Stimulated activated CD8-positive, alpha-beta memory T cell treated with anti-CD3 and anti-CD28 coated beads, Interleukin-4, amount 100 ng/mL, for 1 hour (primary cell): ENCODE measurements at places on chromosomes 12 and 14.

DNA sequence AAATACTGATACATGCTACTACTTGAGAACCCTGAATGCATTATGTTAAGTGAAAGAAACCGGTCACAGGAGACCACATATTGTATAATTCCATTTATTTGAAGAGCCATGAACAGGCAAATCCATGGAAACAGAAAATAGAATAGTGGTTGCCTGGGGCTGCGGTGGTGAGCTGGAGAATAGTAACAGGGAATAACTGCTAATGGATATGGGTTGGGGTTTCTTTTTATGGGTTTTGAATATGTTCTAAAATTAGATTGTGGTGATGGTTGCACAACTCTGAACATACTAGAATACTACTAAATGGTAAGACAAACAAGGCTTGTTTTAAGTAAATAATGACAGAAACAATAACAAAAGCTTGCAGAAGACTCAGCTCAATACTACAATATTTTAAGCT, 293.0 kb downstream of the BTG1 start:
- DNase-seq, result no peak

DNA sequence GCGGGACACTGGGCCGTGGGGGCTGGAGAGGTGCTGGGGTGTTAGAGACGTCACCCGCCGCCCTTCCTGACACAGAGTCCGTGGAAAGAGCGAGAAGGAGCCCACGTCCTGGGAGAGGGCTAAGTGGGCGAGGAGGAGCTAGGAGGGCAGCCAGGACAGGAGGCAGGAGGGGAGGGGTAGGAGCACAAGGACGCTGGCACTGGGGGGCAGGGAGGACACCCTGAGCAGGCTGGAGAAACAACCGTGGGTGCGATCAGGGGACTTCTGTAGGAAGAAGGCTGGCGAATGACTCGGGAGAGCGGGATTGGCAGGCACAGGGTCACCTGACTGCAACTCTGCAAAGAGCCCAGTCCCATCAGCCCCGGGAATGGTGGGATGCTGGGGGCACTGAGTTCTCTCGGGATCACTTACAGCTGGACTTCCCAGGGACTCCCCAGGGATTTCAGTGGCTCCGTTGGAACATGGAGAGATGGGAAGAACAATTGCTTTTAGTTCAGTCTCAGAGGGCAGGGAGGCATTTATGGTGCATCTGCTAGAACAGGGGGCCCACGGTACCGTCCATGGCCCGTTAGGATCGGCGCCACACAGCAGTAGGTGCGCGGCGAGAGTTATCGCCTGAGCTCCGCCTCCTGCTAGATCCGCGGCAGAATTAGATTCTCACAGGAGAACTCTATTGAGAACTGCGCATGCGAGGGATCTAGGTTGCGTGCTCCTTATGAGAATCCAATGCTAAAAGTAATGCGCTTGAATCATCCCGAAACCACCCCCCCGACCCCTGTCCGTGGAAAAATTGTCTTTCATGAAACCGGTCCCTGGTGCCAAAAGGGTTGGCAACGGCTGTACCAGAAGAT, 24.3 kb downstream of the UBR7 start:
- no peak for DNase-seq

GRCh38 chr14:70622111-70622712, 19.5 kb upstream of the TTC9 start:
- DNase-seq, result no peak

GRCh38 chr12:12693111-12693671, 2.8 kb downstream of the GPR19 start:
- DNase-seq, result no peak

DNA sequence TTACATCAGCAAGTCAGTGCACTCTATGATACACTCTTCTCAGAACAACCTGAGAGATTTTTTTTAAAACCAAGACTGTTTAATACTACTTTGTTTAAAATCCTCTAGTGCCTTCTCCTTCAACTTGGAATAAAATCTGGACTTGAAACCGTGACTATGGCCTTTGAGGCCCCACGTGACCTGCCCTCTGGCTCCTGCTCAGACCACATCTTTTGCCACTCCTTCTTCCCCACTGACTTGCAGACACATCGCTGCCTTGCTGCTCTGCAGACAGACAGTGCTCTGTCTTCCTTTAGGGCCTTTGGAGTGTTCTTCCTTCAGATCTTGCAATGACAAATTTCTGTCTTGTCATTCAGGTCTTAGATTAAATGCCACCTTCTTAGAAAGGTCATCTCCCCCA, 48.5 kb downstream of the TTC8 start:
- DNase-seq, result no peak

- no peak for DNase-seq
These were observed 4.9 kb upstream of the HEBP1 start for GRCh38 chr12:13004986-13005385.

DNA sequence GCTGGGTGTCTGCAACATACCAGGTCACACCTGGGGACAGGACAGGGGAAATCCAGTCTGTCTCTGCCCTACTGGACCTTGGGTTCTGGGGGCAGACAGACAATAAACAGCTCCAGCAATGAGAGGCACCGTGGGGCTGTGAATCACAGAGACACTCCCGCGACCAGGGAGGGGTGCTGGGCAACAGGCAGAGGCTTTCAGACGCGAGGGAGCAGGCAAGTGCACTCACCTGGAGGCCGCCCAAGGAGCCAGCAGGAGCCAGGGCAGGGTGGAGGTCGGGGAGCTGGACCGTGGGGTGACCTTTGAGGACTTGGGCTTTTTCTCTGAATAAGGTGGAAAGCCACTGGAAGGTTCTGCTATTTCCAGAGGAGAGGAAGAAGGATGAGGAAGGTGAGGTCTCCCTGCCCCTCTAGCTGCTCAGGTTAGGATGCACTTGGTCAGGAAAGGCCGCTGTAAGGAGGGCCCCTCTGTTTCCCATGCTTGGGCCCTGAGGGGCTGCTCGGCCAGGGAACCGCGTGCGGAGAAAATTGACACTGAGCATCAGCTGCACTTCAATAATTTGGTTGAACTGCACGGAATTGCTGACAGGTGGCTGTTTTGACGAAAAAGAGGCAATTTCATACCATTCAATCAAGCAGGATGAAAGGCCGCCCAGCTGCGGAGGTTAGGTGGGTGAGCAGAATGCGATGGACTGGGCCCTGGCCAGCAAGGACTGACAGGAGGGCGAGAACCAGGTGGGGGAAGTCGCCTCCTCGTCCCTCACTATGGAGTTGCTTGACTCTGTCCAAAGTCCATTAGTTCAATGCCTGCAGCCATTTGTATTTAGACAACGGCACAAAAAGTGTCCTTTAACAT, 42.2 kb downstream of the JAG2 start:
- no peak for DNase-seq

GRCh38 chr14:31592631-31593030, 31.4 kb downstream of the NUBPL start:
- DNase-seq, result no peak

- DNase-seq, result no peak
These were observed 1.6 kb downstream of the GMPR2 start for GRCh38 chr14:24234095-24235005.

GRCh38 chr12:66956300-66956699, 277.4 kb upstream of the GRIP1 start:
- no peak for DNase-seq

GRCh38 chr14:101364503-101365328, 196.6 kb upstream of the DIO3 start:
- DNase-seq, result no peak

- no peak for DNase-seq
These were observed 63.8 kb downstream of the CDC42BPB start for GRCh38 chr14:102993523-102993922.

- DNase-seq, result no peak
These were observed 277.1 kb downstream of the CPNE8 start for GRCh38 chr12:38628288-38628687.

DNA sequence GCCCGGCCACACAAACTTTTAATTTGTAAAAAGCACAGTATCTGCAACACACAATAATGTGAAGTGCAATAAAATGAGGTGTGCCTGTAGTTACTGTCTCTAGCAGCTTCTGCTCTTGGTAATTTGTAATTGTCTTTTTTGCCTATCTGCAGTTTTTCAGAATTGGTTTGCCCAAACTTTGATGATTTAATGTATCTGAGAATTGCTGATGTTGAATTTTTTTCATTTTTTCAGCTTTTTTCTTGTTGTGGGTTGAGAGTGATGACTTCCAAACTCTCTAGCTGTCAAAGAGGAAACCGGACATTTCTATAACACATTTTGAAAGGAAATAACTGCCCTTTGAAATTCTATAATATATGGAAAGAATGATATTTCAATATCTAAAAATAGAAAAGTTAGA, 236.9 kb downstream of the RERGL start:
- no peak for DNase-seq

DNA sequence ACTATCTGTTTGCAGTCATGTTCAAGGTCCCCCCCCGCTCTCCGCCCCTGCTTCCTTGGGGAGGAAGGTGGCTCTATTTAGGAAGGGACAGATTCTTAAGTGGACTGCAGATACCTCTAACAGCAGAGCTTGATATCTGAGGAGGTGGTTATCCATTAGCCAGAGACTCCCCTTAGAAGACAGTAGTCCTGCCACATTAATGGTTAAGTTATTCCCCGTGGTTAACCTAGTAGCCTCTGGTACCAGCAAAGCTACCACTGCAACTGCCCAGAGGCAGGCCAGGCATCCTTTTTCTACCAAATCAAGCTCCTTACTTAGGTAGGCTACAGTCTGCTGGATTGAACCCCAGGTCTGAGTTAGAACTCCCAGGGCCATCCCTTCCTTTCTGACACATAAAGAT, 162.1 kb upstream of the AVPR1A start:
- DNase-seq, result no peak

DNA sequence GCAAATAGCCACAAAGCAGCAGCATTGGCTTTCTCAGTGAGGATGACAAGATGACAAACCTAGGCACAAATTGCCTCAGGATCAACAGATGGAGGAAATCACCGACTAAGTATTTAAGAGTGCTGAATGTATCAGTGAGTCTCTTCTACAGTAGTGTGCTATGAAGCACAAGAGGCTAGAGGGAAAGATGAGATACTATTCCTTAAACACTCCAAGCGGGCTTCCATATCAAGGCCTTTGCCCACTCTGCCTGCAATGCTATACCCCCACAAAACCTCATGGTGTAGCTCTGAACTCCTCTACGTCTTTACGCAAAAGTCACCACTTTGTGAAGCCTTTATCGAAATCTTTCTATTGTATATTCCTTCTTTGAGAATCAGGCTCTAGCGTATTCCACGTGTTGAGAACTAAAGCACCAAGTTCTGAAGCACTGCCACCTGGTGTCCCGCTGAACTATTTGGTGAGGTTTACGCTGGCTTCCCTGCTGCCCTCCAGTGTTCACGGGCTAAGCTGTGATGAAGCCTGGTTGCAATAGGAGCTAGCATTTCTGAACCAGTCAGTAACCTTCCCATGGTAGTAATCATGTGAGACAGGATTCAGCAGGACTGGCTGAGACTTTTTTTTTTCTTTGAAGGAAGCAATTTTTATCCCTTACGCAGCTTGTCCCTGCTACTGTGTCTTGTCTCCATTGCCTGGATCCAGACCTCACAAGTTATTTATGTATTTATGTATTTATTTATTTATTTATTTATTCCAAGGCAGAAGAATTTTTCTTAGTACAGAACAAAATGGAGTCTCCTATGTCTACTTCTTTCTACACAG, 426.5 kb upstream of the OR4E1 start:
- DNase-seq, result peak; percentile 4

- DNase-seq, result no peak
These were observed 19.8 kb upstream of the SERPINA4 start for GRCh38 chr14:94541234-94541975.

DNA sequence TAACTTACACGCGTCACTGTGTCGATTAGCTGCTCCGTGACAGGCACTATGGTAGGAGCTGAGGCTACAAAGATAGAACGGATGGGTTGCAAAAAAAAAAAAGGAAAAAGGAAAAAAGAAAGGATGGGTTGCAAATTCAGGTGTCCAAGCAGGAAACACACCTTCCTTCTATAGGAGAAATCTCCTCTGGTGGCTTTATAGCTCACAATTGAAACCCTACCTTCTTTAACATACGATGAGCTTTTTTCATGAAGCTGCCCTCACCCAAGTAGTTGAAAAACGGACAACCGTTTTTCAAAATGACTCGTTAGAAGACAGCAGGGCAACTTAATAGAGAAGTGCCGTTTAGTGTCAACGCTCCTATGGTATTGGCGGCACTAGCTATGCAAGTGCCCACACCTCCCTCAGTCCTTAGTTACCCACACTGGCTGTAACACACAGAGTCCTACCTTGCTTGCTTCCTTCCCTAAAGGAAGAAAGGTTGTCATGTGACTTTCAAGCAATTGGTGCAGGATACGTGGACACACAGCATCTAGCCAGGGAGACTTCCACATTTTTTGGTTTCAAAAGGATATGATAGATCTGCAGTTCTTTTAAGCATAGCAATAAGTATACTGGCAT, 682 bp upstream of the TRIP11 start:
- DNase-seq, result no peak

DNA sequence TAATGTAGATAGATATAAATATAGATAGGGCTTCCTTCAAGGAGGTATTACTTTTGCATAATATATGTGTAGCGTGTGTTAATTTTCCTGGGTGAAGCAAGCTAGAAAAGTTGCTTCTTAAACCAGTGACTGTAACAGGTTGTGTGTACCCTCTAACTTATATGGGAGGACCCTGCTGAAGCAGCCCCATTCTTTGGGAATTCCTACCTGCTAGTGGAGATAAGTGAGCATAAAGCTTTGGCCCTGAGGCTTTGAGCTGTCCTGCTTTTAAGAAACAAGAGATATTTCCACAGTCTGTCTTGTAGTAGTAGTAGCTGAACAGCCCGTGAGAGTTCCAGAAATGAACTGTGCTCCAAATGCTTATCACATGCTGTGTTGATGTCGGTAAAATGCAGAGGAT, 8.6 kb downstream of the RMST start:
- no peak for DNase-seq

DNA sequence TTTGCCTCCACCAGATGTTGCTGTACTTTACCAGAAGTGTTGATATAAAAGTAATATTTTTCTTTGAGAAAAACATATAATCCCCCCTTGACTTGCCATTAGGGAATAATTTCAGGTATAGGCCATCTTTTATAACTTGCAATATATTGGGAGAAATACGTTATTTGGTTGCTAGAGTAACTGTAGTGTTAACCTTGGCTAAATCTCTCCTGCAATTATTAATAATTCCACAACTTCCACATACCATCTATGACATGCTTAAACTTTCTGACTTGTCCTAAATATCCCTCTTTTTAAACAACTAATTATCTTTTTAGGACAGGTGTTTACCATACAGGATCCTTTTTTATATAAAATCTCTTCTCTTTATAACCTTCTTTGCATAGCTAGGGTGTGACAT, 1048.2 kb downstream of the SLC16A7 start:
- DNase-seq, result no peak

DNA sequence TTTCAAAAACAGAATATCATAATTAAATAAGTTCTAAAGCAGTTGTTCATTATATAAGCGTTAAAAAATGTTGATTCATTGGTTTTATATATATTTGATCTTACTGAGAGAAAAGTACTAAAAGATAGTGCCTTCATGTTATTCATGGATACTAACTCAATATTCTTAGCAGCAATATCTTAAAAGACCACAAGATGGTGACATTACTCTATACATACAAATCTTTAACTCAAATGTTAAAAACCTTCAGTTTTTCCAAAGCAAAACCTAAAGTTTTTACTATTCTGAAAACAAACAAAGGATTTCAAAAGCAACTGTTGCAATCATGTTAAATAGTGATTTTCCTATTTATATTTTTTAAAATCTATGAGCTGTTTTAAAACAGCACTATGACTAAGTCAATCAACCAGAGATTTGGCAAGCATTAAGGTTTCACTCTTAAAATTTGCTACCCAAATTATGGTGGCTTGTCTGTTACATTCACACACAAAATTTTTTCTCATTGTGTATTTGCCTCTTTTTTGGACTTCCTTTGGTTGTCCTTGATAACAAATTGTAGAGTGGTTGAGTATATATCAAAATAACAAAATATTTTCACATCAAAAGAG, 50.1 kb upstream of the RERGL start:
- no peak for DNase-seq
